ENCODE measurements at places on chromosomes 12 and 14.

- DNase-seq: no peak
Measured at GRCh38 chr12:6536894-6537579, 2.7 kb downstream of the GAPDH start.

GRCh38 chr14:51527073-51527472 is 124.6 kb upstream of the FRMD6 start:
- no peak for DNase-seq

DNA sequence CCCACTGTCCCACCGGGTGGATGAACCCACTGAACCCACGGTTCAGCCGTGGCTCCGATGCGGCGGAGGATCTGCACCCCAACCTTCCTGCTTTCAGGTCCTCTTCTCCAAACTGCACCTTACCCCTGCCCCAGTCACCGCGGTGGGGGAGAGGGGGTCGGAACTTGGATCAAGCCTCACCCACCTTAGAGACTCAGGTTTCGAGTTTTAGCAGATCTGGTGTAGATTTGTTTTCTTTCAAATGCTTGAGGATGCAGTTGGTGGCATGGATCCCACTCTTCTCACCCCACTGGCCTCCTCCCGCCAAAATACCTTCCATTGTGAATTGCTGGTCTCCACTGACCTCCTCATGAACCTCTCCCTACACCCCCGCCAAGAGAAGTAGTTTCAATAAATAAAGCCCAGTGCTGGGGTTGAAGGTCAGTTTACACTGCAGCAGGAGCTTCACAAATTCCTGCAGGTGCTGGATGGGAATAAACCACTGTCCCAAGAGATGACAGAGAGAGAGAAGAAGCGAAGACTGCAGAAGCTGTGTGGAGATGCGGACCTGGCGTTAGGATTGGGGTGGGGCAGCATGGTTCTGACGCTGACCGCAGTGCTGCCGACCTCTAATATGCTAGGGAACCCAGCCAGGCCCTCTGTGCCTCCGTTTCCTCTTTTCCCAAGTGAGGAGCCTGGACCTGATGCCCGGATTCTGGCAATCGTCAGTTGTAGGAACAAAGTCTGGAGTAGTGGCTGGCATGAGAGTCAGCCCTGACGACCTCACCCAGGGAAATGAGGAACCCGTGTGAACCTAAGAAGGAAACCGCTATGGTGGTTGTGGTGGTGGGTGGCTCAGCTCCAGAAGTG is 7.4 kb downstream of the TTC6 start:
- no peak for DNase-seq

DNA sequence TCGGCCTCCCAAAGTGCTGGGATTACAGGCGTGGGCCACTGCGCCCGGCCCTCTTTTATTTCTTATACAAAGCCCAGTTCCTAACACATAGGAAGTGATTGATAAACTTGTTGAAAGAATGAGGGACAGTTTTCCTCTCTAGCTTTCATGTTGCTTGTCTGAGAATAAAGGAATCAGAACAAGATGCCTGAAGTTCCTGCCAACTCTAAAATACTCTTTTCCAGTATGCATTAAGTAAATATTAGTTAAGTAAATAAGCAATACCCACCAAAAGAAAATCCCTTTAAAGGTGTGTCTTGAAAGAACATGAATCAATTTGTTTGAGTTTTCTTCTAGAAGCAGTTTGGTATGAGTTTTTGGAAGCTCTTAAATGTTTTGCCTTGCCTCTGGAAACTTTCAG is 24.4 kb upstream of the CD27 start:
- no peak for DNase-seq

DNA sequence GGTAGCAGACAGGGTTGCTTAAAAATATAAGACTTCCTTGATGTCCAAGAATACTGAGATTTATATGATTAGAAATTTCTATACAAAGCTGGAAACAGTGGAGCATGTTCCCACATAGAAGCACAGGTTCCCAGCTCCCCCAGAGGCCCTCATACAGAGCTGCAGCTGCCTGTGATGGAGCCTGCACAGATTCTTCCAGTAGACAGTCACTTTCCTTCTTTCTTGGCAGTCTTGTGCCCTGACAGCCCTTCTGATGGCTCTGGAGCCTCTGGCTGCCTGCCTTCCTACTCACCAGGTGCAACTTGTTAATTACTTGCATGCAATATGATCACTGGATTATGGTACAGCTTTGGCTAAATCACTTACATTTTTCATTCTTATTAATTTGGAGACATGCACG is 44.4 kb downstream of the BICD1 start:
- no peak for DNase-seq

GRCh38 chr14:76294876-76295275 is 81.1 kb upstream of the ESRRB start:
- DNase-seq: no peak

DNA sequence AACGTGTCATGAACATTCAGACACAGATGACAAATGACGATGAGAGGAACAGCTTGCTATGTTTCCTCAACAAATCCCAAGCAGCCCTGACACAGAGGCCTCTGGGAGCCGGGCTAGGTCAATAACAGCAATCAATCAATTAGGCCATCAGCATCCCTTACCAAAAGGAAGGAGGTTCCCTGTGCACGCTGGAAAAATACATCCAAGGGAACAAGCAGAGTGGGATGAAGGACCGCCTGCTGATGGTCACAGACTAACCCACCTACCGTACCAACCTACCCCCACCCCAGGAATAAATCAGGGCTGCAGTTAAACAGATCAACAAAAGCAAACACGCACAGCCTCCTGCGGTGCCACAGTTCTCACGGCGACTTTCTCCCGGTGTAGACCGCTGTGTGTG is 265.1 kb upstream of the SFSWAP start:
- DNase-seq: no peak

- no peak for DNase-seq
Measured at GRCh38 chr12:64395739-64396138, 5.2 kb upstream of the C12orf56 start.

DNA sequence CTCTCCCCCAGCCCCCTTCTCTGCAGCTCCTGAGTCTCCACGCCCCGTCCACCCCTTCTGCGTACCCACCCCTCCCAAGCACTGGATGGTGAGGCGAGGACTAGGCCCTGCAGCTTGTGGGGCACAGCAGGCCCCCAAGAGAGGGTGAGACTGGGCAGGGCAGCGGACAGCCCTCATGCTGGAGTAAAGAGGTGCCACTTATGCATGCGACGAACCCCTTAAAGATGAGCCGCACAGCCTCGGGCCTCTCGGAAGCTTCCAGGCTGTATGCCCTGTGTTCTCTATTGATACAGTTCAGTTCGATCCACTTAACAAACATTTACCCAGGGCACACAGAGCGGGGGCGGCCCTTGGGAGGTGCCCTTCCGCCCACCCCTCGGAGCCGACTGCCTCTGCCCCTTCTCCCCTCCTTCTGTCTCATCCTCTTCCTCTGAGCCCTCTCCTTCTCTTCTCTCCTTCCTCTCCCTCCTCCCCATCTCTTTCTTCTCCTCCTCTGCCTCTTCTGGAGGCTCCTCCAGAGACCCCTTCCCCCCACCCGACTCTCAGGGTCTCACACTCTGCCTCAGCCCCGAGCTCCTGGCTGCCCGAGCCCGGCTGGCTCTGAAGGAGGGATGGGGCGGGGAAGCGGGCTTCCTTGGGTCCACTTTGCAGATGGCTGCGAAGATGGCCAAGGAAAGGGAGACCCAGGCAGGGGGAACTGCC is 32.7 kb upstream of the DLK1 start:
- DNase-seq: no peak

GRCh38 chr12:72699362-72699761 is 427.2 kb downstream of the TRHDE start:
- DNase-seq: no peak

DNA sequence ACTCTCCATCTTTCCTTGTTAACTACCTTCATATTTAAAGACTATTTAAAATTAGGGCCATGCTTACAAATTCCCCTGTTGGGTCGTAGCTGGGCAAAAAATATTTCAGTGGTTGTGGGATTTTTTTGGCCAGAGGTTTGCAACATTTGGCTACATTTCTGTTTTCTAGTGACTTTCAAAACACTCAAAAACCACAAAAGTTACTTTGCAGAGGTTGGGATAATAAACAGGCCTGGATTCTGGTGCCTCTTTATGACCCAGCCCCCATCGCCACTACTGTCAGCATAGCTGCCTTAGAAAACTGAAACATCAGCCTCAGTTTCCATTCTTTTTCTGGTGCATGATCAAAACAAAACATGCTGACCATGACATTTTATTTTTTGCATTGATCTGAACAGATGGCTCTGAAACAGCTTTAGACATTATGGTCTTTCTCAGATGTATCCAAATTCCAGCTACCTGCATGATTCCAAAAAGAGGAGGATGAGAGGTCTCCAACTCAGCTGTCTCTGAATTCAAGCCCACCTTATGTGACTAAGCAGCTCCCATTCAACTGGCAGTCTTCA is 5.2 kb downstream of the DPF3 start:
- no peak for DNase-seq

GRCh38 chr14:60175255-60175902 is 10.2 kb upstream of the DHRS7 start:
- no peak for DNase-seq

DNA sequence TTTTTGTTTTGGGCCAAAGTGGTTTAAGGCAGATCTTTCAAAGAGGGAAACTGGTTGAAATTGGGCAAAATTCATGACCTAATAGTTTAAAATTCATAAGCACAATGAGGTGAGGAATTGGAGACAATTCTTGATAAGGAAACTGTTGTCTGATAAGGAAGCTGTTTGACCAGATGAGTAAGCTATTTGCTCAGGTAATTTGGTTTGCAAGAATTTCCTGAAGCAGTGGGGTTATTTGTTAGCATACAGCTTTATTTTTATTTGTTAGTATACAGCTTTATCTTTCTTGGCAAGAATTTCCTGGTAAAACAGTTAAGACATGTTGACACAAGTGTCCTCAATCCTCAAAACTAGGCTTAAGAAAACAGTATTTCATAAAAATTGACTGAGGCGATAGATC is 559.0 kb downstream of the GALC start:
- DNase-seq: no peak

- no peak for DNase-seq
Measured at GRCh38 chr12:113762155-113762881, 203.8 kb downstream of the RBM19 start.

- DNase-seq: no peak
Measured at GRCh38 chr14:90732718-90733117, 83.5 kb downstream of the TTC7B start.

DNA sequence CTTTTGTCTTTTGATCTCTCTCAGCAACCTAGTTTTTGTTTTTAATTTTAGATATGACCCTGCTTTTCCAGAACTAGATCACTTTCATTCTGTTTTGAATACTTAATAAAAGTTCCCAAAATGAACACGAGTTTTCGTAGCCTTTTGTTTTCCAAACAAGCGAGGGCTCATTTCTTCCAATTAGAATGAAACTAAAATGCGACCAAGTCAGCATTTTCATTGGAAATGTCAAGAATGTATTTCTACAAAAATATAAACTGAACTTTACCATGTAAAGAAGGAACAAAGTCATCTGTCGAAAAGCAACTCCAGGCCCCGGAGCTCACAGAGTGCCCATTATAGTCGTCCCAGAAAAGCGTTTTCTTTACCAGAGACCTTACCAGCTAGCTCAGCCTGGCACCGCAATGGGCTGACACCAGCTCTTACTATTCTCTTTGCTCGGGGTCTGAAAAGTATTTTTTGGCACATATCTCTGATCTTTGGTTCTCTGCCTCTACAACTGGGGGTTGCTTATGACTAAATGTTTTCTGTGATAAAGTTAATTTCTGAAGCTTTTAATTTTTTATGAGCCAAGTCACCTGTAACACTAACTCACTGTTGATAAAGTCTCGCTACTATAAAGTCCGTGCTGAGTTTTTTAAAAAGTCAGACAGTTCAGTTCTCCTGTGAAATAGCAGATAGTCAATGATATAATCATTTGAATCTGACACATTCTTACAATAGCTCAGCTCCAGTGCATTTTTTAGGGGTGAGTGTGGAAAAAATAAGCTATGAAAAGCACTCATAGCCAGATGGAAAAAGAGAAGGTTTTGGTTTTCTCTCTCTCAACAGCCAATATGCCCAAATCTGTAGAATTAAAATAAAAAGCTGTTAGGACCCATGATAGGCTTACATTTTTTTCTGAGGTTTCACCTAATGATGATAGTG is 43.4 kb downstream of the SAMD4A start:
- no peak for DNase-seq

GRCh38 chr14:104984056-104984894 is 1.3 kb upstream of the CLBA1 start:
- no peak for DNase-seq

DNA sequence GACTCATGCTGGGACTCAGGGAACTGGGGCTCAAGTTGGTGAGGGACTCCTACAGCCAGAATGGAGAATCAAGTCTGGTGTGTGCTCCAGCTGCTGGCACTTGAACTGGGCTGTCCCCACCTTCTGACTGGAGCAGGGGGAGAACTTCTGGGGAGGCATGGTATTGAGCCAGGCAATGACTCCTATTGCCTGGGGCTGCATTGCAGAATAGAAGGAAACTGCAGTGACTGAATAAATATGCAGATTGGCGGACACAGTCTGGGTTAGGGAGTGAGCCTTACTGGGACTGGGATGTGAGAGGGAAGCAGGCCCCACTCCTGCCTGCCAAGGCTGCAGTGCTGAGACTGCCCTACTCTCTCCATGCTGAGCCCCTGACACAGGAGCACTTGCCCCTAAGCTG is 8.8 kb upstream of the ZNF268 start:
- no peak for DNase-seq

DNA sequence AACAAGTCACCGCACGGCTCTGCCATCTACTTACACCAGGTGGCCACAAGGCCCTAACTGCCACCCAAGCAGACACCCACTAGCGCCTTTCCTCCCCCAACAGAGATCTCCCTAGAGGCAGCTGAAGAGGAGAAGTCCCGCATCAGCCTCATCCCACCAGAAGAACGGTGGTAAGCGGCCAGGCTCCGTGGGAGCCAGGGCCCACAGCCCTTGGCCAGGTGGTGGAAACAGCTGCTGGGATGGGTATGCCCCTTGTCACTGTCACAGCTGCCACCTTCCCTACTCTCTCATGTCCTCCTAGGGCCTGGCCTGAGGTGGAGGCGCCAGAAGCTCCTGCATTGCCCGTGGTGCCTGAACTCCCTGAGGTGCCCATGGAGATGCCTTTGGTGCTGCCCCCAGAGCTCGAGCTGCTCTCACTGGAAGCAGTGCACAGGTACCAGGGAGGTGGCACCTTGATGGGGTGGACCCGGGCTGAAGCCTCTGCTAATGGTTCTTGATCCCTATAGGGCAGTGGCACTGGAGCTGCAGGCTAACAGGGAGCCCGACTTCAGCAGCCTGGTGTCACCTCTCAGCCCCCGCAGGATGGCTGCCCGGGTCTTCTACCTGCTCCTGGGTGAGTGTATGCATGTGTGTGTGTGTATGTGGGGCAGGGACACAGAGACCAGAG is 7.5 kb downstream of the REC8 start:
- no peak for DNase-seq

GRCh38 chr14:63342371-63342770 is 23.6 kb upstream of the GPHB5 start:
- no peak for DNase-seq

- DNase-seq: no peak
Measured at GRCh38 chr12:92111256-92111655, 34.4 kb downstream of the BTG1 start.

DNA sequence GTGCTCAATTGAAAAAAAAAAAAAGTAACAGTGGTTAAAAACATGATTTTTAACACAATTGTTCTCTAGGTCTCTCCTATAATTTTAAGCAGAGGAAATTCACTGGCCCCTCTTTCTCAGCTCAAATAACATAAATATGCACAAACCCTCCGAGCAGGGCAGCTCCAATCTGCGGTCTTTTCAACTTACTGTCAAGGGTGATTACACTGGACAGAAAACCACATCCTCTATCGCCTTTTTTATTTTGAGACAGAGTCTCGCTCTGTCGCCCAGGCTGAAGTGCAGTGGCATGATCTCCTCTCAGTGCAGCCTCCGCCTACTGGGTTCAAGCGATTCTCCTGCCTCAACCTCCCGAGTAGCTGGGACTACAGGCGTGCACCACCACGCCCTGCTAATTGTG is 16.5 kb upstream of the GABARAPL1 start:
- peak; percentile 41 for DNase-seq
